ENCODE measurements at places on chromosomes 7 and 10.

DNA sequence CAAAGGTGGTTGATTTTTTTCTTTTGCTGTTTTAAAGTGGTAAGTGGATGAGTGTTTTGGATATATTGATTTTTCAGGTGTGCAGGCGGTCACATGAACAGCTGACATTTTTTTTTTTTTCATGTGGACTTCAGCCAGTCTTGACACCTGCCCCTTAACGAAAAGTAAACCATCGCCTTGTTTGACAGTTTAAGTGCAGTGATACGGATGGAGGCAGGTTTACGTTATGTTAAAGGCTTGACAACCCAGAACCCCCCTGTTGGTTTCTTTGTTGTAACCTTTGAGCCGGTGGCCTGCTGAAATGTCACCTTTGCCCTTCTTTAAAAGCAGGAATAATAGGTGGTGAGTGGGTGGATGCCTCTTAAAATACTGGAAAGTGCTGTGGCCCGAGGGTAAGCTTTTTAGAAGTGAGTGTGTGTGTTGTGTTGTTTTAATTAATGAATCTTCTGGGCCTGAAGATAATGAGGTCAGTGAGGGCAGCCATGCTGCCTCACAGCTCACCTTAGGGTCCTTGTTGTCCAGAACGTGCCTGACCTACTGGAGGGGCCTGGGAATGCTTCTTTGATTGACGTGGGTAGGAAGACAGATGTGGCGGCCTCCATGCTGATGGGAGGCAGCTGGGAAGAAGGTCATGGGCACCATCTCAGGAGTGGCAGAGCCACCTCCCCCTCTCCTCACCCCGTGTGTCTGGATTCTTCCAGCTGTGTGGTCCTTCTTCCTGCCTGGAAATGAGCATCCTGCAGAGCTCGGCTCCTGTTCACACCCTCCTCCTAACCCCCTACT, 69.8 kb downstream of the TCF7L2 start:
- DNase-seq, result no peak

DNA sequence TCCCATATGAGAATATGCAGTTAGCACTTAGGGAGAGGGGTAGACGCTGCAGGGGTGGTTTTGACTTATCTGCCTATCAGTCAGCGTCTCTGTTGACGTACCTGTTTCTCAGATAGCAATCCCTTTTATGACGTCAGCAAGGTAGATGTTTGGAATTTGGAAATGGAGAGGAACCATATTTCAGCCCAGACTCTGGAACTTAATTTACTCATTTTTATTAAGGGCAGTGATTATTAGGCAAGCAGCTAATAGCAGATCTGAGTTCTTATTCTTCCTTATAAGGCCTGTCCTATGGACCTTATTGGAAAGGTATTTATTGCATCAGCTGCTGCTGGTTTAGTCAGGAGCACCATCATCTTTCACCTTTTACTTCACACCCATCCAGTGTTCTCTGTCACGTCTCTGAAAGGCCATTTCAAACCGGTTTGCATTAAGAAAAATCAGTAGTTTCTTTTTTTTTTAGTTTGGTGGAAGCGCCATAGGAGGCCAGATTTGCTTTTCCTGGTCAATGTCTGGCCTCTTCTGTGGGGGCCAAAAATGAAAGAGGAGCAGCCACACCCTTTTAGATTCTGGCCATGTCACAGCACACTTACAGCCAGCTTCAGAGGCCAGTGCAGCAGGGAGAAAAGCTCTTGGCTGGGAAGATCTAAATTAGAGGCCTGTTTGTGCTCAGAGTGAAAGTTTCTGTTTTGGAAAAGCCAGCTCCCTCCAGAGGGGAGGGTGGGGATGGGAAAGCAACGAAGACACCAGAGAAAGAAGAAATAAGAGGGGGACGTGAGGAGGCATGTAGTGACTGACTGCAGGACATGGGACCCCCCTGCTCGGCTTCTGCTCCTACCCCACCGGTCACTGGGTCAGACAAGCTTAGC, 146.3 kb downstream of the TCF7L2 start:
- DNase-seq, result no peak

- peak; percentile 89 for DNase-seq
These were observed at the start of gene NOM1 for GRCh38 chr7:156949541-156950380. NOM1 (plus strand) TSS chr7:156949712; CDS start chr7:156949738, 26 bp downstream.

GRCh38 chr7:22934473-22935065, 79.4 kb downstream of the HYCC1 start:
- no peak for DNase-seq

GRCh38 chr10:86953747-86954680, 3.4 kb downstream of the MMRN2 start:
- DNase-seq, result no peak

- DNase-seq, result no peak
These were observed 109.6 kb downstream of the PTPRE start for GRCh38 chr10:128016423-128017060.

DNA sequence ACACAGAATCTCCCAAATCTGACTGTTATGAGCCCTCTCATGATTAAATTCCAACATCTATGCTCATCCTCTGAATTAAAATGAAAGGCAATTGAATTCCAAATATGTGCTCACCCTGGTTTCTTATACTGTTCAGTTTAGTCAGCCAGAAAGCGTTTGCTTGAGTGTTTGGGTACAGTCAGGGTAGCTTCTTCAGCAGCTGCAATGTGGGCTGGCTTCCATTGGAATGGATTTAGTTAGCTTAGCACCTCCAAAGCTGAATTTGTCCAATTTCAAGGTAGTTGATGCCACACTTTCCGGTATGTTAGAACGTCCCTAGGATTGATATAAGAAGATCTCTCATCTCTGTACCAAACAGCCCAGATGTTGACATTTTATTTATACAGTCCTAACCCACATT, 9.3 kb downstream of the KLHL7 start:
- DNase-seq, result no peak

- no peak for DNase-seq
These were observed 5.1 kb downstream of the RAPGEF5 start for GRCh38 chr7:22351878-22352277.

DNA sequence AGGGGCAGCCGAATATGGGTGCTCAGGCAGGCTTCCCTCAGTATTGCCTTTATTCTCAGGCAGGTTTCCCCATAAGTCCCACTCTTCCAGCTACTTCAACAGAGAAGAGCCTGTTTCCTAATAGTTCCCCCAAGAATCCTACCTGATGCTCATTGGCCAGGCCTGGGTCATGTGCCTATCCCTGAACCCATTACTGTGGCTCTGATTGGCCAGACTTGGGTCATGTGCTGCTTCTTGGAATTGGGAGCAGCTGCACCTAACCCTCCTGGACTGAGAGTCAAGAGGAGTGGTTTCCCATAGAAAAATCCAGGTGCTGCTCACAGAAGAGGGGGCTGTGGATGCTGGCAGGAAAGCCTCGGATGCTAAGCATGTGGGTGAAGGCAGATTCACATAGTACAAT, 21.7 kb downstream of the OPALIN start:
- DNase-seq, result no peak

DNA sequence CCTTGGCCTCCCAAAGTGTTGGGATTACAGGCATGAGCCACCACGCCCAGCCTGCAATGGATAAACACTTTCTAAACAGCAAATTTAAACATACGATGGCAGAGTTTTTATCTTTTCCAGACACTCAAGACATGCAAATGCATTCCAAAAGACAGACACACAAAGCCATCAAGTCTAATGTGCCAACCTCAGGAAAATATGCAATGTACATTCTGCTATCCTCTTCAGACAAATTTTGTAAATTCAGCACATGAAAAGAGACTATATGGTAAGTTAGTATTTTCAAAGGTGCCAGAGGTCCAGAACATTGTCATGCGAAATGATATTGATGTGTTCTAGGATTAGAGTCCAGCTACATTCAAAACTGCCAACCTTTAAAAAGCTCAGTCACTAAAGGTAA, 19.8 kb downstream of the HACD1 start:
- DNase-seq, result no peak

DNA sequence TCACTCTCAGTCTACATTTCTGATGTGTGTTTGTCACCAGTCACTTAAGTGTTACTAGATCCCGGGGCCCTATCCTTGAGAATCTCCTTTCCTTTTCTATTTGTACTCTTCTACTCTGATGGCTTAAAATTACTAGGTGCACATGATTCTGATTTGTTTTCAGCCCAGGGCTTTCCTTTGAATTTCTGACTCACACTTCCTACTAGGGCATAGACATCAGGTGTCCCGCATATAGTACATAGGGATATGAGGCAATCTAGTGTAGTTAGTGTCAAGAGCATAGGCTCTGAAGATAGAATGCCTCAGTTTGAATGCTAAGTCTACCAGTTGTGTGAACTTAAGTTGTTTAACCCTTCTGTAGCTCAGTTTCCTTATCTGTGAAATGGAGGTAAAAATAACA, 49.4 kb upstream of the LRRN3 start:
- no peak for DNase-seq

DNA sequence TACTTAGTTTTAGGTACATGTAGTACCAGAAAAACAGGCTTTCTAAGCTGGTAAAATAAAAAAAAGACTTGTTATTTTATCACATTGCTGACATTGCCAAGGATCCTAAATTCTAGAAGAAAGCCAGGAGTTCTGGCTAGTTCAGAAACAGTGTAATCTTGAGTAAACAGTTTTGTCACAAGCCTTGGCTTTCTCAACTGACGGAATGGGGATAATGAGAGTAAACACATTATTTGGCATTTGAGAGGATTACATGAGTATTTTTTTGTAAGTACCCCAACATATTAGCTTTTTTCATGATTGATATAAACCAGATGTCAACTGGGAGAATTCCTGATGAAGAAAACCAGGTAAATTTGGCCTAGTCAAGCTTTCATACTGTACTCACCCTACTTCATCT, 269.8 kb downstream of the SORCS1 start:
- DNase-seq, result no peak

- DNase-seq, result no peak
These were observed 37.7 kb upstream of the FAM3C start for GRCh38 chr7:121433775-121434174.

- no peak for DNase-seq
These were observed 7.9 kb downstream of the TUBAL3 start for GRCh38 chr10:5396556-5397300.

- DNase-seq, result no peak
These were observed 60.8 kb downstream of the RHOBTB1 start for GRCh38 chr10:60883187-60883586.

DNA sequence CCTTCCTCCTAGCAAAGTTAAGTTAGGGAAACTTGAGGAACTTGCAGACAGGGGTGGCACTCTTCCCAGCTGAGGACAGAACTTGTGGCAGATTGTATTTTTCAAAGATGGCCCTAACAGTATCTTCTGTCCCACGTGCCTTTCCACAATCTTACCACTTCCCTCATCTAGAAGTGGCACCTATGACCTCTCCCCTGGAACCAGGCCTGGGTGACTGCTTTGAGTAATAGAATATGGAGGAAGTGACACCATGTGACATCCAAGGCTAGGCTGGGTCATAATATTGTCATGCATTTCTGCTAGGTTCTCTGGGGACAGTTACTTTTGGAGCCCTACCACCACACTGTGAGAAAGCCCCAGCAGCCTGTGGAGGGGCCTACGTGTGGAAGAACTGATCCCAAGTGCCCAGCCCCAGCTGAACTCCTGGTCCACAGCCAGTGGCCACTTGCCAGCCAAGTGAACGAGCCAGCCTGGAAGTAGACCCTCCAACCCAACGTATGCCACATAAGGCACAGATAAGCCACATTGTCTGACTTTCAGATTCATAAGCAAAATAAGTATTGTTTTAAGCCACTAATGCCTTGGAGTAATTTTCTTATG, 193.7 kb downstream of the PTPN20 start:
- no peak for DNase-seq

- DNase-seq, result no peak
These were observed at the start of gene EPDR1 for GRCh38 chr7:37920305-37920848. EPDR1 (plus strand) TSS chr7:37920640; CDS start chr7:37920940, 300 bp downstream.

GRCh38 chr10:73650537-73651331, 5.1 kb downstream of the SYNPO2L start:
- DNase-seq, result no peak

DNA sequence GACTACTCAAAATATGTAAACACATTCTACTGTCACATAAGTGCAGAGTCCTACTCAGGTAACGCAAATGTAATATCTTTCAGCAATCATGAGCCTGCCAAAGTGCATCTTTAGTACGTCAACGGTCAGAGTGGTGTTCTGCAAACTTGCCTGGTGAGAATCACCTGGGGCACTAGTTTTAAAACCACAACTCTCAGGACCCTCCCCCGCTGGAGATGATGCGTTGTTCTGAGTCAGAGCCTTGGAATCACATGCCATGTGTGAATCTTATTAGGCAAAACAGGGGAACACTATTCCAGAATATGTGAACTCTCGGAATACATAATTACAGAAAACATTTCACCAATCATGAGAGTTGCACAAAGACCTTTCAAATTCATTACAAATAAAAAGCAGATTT, 115.7 kb downstream of the TPK1 start:
- no peak for DNase-seq

- DNase-seq, result no peak
These were observed 7.1 kb downstream of the SPOCK2 start for GRCh38 chr10:72081210-72081609.

- DNase-seq, result no peak
These were observed 23.7 kb downstream of the SH2B2 start for GRCh38 chr7:102310414-102310815.

- DNase-seq, result no peak
These were observed 6.1 kb upstream of the VGF start for GRCh38 chr7:101171442-101171837.

GRCh38 chr10:5891009-5891408, 966 bp downstream of the FBH1 start:
- DNase-seq, result no peak

DNA sequence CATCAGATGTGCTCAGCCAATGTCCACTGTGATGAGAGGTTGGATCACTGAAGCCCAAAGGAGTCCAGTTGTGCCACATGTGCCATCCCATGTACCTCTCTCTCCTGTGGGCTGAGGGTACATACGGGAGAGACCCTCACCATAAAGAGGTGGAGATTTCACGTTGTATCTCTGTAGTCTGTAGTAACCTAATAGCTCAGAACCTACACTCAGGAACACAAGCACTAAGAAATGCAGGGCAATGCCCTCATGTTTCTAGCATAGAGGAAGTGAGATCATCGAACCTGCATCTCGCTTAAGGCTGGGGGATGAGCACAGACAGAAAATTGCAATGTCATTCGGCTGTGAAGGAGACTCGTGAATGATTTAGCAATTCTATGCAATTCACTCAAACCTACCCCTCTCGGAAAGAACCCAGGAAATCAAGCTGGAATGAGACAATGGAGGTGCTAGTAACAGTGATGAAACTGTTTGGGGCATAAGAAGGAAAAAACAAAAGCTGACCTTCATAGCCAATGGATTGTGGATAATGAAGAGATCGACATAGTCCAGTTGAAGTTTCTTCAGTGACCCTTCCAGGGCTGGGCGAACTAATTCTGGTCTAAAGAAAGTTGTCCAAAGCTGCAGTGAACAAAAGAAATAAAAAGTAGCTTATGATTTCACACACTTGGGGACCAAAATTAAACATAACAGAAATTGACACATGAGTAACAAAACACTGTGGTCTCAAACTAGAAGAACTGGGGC, 80.3 kb upstream of the UCN3 start:
- no peak for DNase-seq

- DNase-seq, result no peak
These were observed 1.5 kb downstream of the SMARCD3 start for GRCh38 chr7:151246851-151247580.

DNA sequence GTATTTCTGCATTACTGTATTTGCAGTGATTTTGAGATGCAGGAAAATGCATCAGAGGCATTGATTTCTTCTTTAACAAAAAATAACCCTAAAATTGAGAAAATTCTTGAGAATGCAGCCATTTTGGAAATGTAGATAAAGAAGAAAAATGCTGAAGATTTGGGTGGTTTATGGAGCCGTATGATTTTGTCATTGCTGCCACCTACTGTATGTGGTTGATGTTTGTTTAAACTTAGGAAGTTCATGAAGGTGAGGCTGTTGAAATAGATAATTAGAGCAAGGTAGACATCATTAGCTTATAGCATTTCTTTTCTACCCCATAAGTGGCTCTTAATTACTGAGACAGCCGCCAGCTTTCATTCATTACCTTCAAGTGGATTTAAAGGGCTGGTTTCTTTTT, 92.1 kb upstream of the SAMD8 start:
- no peak for DNase-seq

Data from stimulated activated naive CD4-positive, alpha-beta T cell treated with Interleukin-2 at 50 U/mL for 16 hours (primary cell).